ENCODE measurements at places on chromosomes 12 and 14.

- no peak for DNase-seq
These were observed 28.8 kb downstream of the HOXC4 start for GRCh38 chr12:54082397-54082892.

DNA sequence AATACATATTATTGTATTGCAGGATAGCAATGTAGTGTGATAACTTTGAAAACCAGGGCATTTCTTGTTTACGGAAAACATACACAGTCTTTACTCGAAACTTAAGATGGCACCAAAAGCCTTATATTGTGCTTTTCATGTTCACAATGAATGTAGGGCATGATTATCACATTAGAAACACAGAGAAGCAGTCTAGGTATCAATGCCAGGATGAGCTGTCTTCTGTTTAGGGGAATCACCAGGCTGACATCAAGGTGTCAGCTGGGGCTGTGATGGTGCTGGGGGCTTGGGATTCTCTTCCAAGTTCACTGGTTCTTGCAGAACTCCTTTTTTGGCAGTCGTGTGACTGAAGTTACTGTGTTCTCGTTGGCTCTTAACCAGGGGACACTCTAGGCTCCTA, 1067.3 kb downstream of the FLRT2 start:
- DNase-seq = no peak

DNA sequence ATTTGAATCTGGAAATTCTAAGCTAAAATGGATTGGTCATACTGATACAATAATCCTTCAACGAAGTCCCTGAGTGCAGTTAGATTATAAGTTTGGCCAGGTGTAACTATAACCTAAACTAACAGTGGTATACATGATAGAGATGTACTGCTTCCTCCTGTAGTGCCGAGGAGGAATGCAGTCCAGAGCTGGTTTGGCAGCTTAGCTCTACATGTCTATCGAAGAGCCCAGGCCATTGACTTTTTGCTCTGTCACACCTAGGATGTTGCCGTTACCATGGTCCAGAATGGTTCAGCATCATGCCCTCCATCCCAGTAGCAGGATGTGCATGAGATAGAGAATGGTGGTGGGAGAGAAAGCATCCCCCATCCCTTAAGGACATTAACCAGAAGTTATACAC, 318.1 kb downstream of the ZFP36L1 start:
- no peak for DNase-seq

GRCh38 chr12:130765186-130765659, 49.1 kb upstream of the RIMBP2 start:
- DNase-seq = no peak

DNA sequence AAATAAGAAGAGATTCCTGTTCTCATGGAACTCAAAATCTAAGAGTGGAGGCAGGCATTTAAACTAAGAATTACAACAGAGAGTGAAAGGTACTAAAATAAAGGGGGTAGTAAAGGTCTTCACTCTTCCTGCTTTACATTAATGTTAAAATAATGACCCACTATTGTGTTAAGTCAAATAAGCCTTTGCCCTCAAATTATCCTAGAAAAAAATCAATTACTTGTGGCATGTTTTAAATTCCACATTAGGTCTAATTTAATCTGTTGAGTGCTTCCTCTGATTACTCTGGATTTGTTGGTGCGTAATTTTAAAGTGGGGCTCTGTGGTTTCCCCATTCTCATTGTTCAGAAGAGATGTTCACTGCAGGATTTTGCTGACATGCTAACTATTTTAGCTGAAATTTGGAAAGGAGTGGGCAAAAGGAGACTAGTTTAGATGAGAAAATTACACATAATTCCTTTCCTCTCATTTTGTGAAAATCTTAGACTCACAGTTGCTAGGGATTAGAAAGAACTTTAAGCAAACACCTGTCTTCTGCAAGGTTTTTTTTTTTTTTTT, 35.5 kb downstream of the BTG1 start:
- no peak for DNase-seq

DNA sequence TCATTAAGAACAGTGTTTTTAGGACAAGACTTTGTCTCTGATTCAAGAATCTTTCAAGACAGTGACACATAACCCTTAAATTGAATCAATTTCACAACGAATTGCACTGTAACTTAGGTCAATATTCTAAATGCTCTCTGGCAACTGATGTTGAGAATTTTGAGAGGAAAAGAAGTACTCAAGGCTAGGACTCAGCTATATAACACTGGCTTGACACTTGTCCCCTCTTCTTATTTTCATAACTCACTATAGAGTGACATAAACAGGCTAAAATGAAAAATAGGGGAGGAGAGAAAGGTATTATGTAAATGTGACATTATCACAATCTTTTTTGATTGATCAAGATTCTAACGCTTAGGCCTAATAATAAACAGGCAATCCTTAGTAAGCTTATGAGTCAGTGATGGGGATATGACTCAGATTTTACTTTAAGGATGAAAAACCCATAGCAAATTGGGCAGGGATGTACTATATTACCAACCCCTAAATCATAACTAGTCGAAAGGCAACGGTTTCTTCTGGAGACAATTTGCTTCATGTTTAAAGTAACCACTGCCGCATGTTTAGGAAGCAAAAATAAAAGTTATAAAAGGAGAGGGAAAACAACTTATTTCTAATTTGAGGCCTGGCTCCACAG, 10.9 kb downstream of the BTG1 start:
- no peak for DNase-seq

GRCh38 chr12:96495841-96496545, 6.6 kb downstream of the CFAP54 start:
- DNase-seq = no peak

GRCh38 chr12:131126662-131127173, 173.0 kb downstream of the ADGRD1 start:
- DNase-seq = no peak

DNA sequence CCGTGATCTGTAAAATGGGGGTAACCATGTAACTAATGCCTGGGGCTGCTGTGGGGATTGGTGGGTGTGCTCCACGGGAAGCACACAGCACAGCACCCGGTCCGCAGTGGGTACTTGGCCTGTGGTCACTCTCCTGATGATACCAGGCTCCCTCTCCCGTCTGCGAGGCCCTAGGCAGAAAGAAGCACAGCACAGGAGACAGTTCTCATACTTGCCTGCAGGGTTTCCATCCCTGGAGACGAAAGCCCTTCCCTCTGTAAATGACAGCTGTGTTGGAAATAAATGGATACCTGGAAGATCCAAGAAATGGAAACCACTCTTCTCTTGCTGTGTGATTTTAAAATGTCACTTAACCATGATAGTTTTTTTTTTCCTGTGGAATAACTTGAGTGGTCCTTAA, 7.9 kb upstream of the PRMT8 start:
- DNase-seq = no peak

DNA sequence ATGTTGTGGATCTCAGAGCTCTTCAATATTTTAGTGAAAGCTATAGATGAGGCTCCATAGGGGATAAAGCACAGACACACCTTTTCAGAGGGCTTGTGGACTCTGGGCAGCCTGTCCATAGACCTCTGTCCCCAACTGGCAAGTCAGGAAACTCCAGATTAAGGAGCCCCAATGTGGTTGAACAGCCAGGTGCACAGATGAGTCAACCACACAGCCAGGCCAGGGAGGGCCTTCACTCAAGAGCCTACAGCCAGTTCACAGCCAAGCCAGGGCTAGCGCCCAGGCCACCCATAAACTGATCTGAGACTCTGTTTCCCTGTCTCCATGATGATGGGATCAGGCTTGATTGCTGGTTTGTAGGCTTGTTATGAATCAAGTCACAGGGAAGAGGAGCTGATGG, 1.0 kb upstream of the BDKRB2 start:
- no peak for DNase-seq

DNA sequence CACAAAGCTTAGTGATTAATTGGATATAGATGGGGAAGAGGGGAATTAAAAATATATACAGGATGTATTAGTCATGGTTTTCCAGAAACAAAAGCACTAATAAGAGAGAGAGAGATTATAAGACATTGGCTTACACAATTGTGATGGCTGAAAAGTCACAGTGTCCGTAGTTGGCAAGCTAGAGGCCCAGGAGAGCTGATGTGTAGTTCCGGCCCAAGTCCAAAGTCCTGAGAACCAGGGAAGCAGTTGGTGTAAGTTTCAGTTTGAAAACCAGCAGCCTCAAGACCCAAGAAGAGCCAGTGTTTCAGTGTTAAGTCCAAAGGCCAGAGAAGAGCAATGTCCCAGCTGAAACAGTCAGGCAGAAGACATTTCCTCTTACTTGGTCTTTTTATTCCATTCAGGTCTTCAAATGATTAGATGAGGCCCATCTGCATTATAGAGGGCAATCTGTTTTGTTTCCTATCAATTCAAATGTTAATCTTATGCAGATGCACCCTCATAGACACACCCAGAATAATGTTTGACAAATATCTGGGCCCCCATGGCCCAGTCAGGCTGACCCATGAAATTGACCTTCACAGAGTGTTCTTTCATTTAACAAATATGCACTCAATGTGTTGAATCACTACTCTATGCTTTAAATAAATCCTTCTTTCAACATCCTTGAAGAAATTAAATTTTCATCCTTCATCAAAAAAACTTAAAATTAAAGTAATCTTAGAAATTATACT, 67.2 kb upstream of the DIO2 start:
- no peak for DNase-seq

- no peak for DNase-seq
These were observed 163.9 kb upstream of the RASSF8 start for GRCh38 chr12:25794571-25794970.

GRCh38 chr14:91835920-91836843, 31.2 kb downstream of the TC2N start:
- peak; percentile 11 for DNase-seq

- no peak for DNase-seq
These were observed 916 bp upstream of the PAWR start for GRCh38 chr12:79691511-79692248.

GRCh38 chr12:69101505-69101904, 137.9 kb upstream of the CPSF6 start:
- DNase-seq = no peak

DNA sequence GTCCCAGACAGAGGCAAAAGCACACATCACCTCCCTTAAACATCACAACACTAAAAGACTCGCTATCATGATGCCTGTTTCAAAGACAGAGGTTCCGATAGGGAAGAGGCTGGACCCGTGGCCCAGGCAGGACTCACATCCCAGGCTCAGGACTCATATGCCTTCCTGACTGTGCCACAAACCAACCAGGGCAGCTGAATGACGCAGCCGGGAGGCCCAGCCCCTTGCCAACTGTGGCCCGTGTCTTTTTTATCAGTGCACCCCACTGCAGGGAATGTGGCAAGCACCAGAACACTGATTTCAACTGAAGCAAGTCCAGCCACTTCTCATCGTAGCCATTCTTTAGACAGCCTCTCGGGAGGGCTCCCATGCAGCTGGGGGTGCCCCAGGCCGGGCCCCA, 132.3 kb downstream of the KSR2 start:
- DNase-seq = no peak

DNA sequence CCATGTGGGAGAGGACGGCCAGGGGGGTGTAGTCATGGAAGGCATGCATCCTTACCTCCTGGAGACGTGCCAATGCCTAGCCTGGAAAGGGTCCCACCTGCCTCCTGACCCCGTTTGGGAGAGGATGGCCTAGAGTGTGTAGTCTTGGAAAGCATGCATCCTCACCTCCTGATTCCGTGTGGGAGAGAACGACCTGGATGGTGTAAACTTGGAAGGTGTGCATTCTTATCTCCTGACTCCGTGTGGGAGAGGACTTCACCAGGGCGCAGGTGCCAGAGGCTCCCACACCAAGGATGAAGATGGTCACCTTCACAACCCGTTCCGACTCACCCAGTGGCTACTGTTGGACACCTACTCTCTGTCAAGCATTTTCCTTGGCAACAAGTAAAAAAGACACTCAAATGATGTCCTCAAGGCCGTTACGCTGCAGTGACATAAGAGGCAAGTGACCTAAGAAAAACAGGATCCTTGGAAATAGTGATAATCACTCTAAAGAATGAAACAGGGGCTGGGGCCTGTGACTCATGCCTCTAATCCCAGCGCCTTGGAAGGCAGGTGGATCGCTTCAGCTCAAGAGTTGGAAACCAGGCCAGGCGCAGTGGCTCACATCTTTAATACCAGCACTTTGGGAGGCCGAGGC, 37.5 kb upstream of the FZD10 start:
- DNase-seq = no peak

- DNase-seq = no peak
These were observed 465.2 kb downstream of the SOX5 start for GRCh38 chr12:23484238-23484637.

DNA sequence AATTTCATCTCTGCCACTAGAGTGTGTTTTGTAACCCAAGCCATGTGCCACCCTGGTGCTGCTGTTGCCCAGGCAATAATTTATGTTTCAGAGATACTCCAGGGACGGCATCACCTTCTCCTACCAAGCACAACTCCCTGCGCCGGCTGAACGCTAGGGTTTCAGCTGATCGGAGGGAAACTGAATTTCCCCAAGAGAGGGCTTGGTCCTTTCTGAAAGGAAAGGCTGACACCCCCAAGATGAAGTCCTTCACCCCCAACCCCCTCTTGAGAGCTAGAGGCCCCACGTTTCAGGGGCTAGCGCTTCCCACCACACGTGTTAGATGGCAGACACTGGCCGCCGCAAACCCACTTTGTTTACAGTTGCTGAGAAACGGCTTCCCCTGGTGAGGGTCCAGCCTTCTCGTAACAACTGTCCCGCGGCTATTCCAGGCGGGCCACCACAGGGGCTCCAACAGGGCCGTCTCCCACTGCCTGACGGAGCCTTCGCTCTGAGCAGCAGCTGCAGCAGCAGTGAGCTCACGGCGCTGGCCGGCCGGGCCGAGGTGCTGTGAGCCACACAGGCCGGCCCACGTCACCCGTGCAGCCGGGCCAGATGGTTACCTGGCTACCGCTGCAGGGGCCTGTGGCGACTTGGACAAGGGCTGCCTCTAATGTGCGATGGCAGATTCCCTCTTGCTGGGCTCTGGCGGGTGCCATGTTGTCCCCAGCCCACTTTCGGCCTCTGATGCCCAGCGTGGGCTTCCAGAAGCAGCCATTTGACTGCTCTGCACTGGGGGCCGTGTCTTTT, 66.4 kb downstream of the TESC start:
- no peak for DNase-seq

Measured in anterior cingulate cortex (tissue), 58 donors.